ENCODE measurements at places on chromosomes 13 and 19.

DNA sequence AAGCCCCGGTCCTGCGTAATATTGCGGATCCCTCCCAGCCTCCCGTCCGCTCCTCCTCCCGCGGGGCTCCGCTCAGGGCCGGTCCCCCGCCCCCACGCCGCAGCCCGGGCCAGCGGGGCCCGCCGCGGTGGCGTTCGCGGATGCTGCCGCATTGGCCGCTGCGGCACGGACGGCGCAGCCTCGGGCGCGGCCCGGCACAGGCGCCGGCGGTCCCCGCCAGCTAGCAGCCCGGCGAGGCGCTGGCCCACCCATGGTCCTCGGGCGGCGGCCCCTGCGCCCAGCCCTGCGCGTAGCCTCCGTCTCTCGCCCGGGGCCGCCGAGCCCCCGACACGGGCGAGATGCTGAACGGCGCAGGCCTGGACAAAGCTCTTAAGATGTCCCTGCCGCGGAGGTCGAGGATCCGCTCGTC, at the start of gene ATP8A2:
Gene ATP8A2, plus strand, starts transcription at position 100 of the 409 bp plus-strand sequence. Its CDS starts 239 bp downstream, at position 339.
- peak; percentile 76 for DNase-seq

DNA sequence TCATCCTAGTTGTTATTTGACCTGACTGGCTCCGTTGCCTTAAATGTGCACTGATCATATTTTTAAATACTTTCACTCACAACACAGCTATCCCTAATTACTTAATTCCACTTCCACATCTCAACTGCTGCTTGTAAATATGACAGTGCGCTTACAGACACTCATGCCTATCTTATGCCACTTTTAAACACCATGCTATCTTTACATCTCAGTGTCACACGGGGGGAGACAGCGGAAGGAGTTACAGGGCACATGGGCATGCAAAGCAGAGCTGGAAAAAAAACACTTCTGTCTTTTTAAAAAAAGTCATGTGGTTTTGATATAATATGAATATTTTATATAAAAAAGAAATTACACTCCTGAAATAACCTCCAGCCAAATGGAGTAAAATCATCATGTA, 44.1 kb downstream of the SMAD9 start:
- no peak for DNase-seq

GRCh38 chr13:90769387-90769786, 578.1 kb upstream of the MIR17HG start:
- DNase-seq: no peak

- peak; percentile 80 for DNase-seq
Measured at GRCh38 chr19:29873024-29873800, 61.4 kb downstream of the CCNE1 start.

DNA sequence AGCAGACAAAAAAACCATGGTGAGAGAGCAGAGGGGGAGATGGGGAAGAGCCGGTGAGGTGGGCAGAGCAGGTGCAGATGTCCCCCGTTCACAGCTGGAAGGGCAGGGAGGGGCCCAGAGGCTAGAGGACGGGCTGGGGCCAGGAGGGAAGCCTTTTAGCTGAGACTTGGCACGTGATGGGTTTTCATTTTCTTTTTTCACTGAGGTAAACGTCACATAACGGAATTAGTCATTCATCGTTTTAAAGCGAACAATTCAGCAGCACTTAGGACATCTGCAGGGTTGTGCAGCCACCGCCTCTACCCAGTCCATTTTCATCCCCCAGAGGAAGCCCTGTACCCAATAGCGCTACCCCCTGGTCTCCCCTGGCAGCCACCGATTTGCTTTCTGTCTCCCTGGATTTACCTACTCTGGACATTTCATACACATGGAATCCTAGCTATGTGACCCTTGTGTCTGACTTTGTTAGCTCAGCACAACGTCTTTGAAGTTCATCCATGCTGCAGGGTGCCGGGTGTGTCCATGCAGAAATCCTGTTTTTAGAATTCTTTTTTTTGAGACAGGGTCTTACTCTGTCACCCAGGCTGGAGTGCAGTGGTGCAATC, 16.0 kb upstream of the EMC10 start:
- DNase-seq: no peak

GRCh38 chr13:66971004-66971403, 259.1 kb downstream of the PCDH9 start:
- DNase-seq: no peak

DNA sequence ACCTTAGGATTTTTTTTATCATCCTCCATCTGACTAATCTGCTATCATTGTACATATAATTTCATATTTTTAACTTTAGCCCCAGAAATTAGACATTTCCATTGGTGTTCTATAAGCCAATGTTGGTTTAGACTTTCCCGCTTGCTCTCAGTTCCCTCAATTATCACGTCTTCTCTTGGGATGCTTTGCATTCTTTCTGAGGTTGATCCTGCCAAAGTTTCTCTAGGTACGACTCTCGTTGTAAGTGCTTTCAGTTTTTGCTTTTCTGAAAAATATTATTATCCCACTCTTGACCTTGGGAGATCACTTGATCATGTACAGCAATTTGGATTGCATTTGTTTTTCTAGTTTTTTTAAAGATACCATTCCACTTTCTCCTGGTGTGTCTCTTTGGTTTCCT, 270.2 kb downstream of the IRS2 start:
- DNase-seq: no peak

GRCh38 chr13:105428811-105429210, 1106.7 kb downstream of the EFNB2 start:
- no peak for DNase-seq

DNA sequence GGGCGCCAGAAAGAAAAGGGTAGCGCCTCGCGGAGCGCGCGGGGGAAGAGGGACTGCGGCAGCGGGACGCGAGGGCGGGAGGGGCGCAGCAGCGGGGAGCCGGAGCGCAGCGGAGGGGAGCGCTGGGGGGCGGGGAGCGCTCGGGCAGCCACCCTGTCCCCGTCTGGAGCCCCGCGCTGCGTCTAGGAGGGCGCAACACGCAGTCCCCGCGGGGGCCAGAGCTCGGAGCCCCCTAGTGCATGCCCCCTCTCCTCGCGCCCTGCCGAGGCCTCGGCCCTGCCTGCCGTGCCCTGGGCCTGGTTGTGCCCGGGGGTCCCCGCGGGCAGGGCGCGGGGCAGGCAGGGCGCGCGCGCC, 37.9 kb downstream of the SOX1 start:
- no peak for DNase-seq
